A172 (cell line): ENCODE measurements at places on chromosomes 1 and 21.
A peak's percentile ranks its signal among the peaks of the same experiment; 100 is the strongest.

DNA sequence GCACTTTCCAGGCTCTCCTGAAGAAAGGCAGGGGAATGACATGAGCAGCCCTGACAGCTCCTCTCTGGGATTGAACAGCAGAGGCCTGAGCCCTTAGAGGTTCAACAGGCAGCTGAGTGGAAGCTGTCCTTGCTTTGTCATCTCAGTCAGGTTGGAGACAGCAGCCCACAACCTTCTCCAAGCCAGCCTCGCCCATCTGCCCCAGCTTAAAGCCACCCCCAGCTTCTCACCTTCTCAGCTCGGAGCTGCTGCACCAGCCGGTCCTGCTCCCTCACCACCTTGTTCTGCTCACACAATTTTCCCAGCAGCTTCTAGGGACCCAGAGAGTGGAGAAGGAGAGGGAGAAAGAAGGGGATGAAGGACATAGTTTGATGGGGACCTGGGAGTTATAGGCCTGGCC is 35.2 kb upstream of the GOLT1A start:
- DNase-seq = no peak

GRCh38 chr21:15804247-15805005 is 74.6 kb downstream of the USP25 start:
- no peak for DNase-seq

GRCh38 chr1:206952171-206952570 is 5.9 kb upstream of the PIGR start:
- DNase-seq = peak; percentile 21

DNA sequence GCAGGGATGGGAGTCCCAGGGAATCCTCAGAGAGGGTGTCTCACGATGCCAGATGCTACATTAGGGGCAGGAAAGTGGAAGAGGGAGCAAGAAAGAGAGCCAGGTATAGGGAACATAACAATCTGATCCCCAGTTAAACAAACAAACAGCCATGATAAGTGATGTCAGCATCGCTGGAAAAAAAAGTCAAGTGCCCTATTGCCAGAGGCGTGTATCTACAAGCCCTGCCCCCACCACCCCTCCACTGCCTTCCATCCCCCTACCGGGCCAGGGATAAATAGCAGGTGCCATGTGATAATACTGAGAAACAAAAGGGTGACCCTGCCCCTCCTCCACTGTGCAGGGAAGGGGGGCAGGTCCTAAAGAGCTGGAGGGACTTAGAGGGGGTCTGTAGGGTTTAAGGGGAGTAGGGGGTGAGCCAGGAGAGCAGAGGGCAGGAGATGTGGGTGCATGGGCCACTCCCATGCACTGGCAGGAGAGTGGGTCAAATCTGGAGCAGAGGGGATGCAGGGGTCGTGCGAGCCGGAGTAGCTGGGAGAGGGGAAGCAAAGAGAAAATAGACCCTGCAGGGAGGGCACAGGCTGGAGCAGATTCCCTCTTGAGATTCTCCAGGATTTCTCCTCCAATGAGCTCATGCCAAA is 3.4 kb downstream of the SLC26A9 start:
- DNase-seq = no peak

- DNase-seq = peak; percentile 93
Measured at GRCh38 chr21:26405735-26406361, 167.2 kb downstream of the CYYR1 start.

DNA sequence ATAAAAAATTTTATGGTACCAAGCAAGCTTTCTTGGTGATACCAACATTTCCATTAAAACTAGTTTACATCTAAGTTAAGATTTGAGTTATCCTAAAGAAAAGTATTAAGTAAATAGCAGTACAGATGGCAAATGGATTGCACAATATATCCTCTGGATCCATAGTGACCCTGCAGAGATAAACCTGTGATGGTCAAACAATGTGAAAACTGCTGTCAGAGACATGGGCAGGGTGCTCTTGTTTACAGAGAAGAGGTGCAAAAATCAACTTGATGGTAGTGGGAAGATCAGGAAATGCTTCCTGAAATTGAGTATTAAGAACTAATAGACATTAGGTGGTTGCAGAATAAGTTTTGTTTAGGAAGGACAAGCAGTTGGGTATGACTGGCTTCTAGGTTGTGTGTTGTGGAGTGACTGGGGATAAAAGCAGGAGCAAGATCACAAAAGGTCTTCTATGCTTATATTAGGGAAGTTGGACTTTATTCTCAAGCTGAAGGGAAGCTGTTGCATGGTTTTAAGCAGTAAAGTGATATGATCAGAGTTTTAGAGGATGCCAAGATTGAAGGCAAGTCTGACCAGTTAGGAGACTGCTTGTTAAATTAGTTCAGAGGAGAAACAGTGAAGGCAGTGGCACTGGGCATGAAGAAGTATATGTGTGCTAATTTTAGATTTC is 9.9 kb downstream of the TTC3 start:
- DNase-seq = no peak

GRCh38 chr1:233304489-233305102 is 9.1 kb upstream of the PCNX2 start:
- peak; percentile 44 for DNase-seq

- DNase-seq = no peak
Measured at GRCh38 chr1:108071601-108072000, 106.6 kb upstream of the VAV3 start.

DNA sequence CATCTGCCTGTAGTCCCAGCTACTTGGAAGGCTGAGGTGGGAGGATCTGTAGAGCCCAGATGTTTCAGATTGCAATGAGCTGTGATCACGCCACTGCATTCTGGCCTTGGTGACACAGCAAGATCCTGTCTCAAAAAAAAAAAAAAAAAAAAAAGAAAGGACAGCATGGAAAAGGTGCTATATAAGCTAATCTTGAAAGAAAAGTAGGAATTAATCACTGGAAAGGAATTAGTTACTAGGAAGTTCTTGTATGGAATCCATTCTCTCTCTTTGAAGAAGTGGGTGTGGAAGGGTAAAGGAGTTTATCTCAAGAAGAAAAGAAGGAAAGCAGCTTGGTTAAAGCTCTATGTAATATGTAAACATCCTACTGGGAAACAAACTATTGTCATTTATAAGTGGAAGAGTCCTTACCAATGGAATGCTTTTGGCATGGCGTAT is 339.2 kb downstream of the DPYD start:
- peak; percentile 61 for DNase-seq

DNA sequence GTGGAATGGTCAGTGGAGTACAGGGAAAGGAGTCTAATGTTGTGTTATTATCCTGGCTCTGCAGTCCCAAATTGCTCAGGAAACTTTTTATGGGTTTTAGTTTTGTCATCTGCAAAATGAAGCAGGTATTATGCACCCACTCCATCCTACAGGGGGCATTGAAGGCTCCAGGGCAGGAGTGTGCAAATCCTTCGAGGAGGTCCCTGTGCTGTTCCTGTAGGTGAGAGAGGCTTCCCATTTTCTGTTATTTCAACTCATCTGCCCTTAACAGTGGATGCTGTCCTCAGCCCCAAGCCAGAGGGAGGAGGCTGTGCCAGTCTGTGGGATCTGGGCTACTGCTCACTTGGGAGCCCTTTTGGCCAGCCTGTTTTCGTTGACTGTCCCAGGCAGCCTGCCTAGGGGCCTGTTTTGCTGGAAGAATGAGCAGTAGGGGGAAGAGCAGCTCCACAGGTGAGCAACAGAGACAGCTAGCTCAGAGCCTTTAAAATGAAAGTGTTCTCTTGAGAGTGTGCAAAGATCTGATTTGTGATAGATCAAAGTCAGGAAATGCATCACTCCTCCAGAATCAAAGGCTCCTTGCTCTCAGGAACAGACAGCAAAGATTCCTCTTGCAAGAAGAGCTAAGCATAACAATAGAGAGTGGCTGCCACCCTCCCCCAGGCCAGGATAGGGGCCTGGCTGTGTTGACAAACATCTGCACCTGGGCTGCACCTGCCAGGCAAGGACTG is 317.6 kb upstream of the PROX1 start:
- DNase-seq = no peak

GRCh38 chr1:28193701-28194161 is 17.2 kb upstream of the PTAFR start:
- no peak for DNase-seq

DNA sequence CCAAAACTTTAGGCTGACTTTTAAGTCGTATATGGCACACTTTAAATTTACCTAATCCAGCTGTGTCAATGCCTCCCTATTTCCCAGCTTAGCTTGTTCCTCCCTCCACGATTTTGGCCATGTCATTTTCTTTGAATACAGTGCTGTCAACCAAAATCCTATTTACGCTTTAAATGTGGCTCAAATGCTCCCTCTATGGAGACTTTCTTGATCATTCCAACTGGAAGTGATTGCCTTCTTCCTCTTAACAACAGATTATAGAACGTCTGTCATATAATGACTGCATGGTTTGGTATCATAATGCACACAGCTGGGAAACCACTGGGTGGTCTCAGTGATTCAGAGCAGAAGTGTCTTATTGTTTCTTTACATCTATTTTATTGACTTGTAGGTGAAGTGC is 18.9 kb upstream of the BATF3 start:
- no peak for DNase-seq

- DNase-seq = no peak
Measured at GRCh38 chr1:205630241-205630640, 1.6 kb downstream of the ELK4 start.

DNA sequence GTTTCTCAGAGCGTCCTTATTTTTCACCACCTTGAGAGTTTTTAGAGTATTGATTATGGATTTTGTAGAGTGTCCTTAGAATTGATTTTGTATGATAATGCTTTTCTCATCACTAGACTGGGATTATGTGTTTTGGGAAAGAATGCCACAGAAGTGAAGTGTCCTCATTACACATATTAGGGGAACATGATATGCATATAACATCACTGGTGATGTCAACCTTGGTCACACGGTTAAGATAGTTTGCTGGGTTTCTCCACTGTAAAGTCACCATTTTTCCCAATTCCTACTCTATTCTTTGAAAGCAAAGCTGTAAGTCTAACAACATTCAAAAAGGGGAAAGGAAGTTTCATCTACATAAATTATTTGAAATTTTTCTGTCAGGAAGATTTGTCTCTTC is 39.6 kb upstream of the PALMD start:
- DNase-seq = no peak

- DNase-seq = peak; percentile 48
Measured at GRCh38 chr1:12556368-12556930, 61.6 kb downstream of the DHRS3 start.

DNA sequence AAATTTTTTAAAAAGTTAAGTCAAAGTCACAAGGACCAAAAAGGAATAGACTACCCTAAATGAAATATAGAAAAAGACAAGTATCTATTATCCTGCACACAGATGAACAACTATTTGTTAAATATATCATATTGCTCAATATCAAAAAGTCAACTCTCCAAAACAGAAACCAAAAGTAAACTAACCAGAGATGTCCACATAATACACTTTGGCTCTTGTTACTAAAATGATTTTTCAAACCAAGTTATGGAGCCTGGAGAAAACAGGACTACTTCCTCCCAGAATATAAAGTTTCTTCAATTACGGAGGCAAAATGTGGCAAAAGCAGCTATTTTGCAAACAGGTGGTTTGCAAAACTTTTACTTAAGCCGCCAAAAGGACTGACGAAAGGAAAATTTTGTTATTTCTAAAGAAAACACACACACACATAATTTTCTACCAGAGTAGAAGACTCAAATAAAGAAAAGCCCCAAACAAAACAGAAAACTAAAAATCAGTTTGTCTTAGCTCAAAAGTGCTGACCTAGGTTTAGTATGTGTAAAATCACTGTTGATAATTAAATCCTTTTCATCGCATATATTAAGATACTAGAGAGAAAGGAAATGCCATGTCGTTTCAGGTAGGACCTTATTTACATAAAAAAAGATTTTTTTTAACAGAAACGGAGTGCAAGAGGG is 1.1 kb downstream of the DPYD start:
- no peak for DNase-seq

DNA sequence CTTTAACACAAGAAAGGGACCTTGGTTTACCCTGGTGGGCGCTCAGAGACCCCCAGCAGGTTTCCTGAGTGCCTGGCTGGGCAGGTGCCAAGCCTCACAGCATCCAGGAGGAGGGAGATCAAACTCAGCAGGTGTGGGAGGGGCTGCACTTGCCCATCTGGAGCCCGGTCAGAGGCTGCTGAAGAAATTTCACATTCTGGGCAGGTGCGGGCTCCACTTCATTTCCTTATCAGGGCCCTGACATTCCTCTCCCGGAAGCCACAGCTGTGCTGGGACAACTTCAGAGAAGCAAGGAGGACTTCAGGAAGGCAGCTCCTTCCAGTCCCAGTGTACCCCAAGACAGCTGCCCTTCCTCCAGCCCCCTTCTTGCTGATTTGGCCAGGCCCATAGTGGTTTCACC is 82.9 kb downstream of the ITPKB start:
- DNase-seq = no peak

DNA sequence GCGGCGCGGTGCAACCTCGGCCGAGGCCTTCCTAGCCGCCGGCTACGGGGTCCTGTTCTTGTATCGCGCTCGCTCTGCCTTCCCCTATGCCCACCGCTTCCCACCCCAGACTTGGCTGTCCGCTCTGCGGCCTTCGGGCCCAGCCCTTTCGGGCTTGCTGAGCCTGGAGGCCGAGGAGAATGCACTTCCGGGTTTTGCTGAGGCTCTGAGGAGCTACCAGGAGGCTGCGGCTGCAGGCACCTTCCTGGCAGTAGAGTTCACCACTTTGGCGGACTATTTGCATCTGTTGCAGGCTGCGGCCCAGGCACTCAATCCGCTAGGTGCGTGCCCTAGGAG is 379 bp downstream of the PPCS start:
- DNase-seq = no peak

GRCh38 chr1:164629971-164630370 is 71.0 kb downstream of the PBX1 start:
- DNase-seq = no peak

DNA sequence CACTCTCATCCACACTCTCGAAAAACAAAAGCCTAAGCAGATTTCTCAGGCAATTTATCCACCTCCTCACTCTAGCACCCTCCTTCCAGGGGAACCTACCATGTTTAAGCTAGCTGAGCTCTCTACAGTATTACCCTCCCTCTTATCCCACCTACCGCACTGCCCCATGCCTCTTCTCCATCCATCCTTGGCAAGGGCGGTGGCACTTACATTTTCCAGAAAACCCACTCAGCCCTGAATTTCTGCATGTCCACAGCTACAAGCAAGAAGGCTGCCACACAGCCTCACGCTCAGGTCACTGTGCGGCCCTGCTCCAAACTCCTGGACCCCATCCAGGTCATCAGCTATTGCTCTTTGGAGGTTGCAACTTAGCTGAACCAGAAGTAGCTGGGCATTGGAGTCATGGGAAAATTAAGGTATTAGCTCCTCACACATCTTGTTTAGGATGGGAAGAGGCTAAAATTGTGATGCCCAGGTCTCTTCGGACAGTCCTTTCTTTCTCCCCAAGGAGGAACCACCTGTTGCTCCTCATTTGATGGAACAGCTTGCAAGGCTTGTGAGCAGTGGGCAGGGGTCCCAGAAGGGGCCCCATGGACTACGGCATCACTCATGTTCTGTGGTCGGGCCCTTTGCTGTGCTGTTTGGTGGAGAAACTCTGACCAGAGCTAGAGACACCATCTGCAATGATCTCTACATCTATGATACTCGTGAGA is 1.1 kb downstream of the KLHDC9 start:
- DNase-seq = no peak
